ENCODE measurements at places on chromosomes 3 and 15.

DNA sequence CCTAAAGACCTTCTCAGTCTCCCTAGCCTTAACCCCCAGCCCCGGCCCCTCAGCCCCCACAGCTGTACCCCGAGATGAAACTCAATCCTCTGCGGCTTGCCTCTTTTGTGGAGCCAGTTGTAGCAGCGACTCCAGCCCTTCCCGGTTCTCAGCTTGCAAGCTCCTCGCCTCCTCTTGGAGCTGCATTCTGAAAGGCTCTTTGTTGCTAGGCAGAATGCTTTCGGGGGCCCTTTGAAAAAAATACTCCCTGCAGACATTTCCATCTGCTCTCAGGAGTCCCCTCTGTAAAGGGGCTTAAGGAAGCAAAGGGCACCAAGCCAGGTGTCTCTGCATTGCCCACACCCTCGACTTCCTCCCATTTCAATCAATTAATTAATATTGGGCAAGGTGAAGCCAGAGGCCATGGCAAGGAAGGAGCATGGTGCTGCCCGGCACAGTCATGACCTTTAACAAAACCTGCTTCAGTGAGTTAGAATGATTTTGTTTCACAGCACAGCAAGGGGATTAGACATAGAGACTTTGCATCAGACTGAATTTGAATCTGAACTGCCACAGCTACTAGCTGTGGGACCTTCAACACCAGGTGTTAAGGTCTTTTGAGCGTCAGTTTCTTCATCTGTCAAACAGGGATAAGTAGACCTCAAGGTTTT, 65.5 kb downstream of the SRGAP3 start:
- DNase-seq: no peak

- no peak for DNase-seq
These were observed 48.9 kb upstream of the SLC7A14 start for GRCh38 chr3:170634663-170635384.

GRCh38 chr3:47017504-47018268, 38.2 kb downstream of the NBEAL2 start:
- no peak for DNase-seq

GRCh38 chr15:79089331-79089889, 1.2 kb downstream of the RASGRF1 start:
- DNase-seq: no peak

Data from anterior cingulate cortex (tissue), 58 donors.